Stimulated activated CD8-positive, alpha-beta memory T cell treated with anti-CD3 and anti-CD28 coated beads, Interleukin-4, amount 100 ng/mL, for 1 hour (primary cell): ENCODE measurements at places on chromosomes 5 and 9.

DNA sequence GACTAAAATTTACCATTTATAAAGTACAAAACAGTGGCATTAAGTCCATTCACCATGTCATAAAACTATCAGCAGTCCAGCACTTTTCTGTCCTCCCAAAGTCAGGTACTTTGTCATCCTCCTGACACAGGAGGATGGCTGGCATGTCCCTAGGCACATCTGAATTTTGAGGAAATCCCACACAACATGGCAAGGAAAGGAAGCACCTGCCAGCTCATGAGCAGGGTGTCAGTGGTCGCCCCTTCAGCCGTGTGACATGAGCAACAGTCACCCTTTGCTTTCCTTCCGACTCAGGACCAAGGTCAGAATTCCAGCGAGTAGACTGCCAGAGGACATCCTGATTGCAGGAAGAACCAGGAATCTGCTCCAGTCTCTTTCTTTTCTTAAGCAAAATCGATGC, 77.1 kb downstream of the PPARGC1B start:
- DNase-seq, result no peak

GRCh38 chr9:122346478-122347347, 24.1 kb upstream of the PTGS1 start:
- DNase-seq, result no peak

DNA sequence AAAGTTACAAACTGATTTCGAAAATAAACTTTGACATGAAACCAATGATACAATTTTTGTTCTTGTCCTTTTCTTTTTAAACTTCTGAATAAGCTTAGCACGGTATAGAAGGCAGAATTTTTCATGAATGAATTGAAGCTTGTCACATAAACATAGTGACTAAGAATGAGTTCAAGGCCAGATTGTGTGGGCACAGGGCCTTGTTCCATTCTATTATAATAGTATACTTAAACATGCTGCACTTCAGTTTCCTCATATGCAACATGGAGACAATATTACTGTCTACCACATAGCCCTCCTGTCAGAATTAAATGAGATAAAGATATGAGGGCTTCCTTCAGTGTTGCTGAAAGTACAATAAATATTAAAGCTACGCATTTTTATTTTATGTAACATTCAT, 204.2 kb upstream of the HAPLN1 start:
- DNase-seq, result no peak

GRCh38 chr5:131791866-131792265, 5.0 kb downstream of the FNIP1 start:
- no peak for DNase-seq

GRCh38 chr5:66348387-66349125, 204.5 kb downstream of the SREK1 start:
- no peak for DNase-seq

- DNase-seq, result no peak
These were observed 71.6 kb upstream of the PCA3 start for GRCh38 chr9:76692458-76693129.

DNA sequence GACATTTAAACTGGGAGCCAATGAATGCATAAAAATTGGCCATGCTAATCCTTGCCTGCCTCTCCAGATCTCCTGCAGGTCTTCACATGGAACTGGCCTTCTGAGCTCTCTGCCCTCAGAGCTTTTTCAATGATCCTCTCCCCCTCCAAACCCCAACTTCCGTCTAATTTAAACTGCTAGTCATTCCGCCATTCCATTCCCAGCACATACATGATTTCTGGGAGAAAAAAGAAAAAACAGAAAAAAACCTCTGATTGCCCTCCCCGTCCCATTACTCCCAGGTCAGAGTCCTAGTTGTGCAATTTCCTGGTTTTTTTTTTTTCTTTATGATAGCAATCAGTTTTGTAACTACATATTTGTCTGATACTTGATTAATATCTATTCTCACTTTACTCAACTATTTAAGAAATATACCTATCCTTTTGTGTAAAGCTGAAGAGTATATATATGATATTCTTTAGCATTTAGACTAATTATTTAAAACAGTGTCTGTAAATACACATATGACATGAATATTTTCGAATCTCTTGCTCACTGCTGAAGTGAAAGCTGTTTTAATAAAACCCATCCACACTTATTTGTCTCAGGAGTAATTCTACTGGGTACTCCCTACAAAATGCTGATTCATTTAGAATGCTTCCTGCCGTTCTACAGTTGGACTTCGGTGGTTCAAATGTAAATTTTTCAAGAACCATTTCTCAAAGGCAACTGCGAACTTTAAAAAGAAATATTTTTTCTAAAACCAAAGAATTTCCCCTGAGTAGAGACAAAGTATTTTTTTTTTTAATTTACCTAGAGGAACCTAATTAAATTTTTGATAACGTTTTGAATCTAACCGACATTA, 1.6 kb downstream of the HINT1 start:
- DNase-seq, result no peak

- DNase-seq, result no peak
These were observed 30.2 kb downstream of the GOLGA2 start for GRCh38 chr9:128245421-128246151.

GRCh38 chr5:158727136-158727535, 372.6 kb downstream of the EBF1 start:
- DNase-seq, result no peak

GRCh38 chr5:108711898-108712297, 35.8 kb upstream of the FER start:
- no peak for DNase-seq

DNA sequence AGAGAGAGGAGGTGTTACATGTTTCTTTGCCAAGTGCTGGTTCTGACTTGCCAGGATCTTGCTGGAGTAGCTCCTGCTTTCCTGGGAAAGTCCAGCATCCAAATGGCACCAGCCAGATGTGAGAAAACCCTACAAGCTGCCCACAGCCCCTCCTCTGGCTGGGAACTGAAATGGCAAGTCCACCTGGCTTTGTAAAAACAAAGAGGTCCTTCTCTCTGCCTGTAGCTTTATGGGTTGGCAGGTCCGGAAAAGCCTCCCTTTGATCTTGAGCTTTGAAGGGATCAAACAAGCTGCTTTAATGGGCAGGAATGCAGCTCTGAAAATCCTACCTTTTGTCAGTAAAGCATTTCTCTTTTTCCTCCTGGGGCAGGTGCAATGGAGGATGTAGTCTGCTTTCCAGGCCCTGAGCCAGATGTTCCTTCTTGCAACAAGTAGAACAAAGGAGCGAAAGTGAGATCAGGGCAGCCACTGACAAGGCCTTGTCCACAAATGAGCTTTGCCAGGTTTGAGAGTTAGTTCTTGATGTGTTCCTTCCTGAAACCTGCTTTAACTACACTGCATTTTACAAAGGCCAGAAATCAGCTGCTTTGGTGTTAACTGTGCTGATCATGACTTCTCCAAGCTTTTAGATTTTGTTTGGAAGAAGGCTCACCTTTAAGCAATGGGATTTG, 456.7 kb downstream of the ZNF608 start:
- DNase-seq, result no peak

DNA sequence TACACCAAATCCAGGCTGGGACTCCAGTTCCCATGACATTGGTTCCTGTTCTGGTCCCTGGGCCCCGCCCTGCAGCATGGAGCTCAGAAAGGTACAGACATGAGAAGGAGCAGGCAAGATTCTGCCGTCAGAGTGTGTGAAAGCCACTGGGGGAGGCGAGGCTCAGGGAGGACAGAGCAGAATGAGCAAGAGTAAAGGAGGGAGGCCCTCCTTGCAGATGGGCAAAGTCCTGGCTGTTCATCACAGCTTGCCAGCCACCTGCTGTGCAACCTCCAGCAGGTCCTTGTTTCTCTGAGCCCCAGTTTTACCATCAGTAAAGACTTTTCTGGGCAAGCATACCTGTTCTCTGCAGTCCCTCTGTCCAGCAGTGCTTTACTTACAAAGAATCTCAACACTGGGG, 73.3 kb downstream of the HRH2 start:
- DNase-seq, result no peak

DNA sequence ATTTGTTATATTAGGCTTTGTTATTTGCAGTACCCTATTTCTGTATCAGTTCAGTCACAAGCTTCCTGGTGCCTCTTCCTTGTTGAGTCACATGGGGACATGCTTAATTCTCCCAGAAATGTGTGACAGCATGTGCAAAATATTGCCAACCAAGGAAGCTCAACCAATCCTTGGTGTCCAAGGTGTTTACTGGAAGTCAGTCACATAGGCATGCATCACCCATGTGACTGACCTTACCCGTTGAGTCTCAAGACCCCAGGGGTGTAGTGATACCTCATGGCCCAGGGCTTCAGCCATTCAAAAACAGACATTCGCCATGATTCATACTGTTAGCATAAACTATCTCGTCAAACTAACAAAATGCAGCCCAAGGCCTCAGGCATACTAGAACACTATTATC, 9.3 kb upstream of the ANKDD1B start:
- DNase-seq, result no peak

DNA sequence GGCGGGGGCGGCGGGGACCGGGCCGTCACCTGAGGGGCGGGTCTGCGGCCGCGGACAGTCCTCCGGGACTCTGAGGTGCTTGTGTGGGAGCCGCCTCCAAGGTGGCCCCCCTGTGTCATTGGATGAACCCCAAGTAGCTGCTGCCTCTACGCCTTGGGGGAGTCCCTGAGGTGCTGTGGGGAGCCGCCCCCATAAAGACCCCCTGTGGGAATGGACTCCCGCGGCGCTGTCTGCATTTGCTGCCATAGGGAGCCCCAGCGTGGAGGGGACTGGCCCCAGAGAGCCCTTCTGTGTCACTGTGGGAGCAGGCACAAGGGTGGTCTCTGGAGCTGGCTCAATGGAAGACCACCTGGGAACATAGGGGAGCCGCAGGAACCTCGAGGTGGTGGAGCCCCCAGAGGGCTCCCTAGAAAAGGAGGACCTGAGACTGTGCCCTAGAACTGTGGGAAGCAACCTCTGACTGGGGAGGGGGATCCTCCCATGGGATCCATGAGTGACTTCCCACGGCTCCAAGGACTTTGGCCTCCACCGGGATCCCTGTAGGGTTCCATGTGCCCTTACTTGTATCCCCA, 412 bp downstream of the PHF24 start:
- no peak for DNase-seq

- no peak for DNase-seq
These were observed 73.3 kb downstream of the NNT start for GRCh38 chr5:43676083-43676840.

GRCh38 chr5:89127191-89127590, 244.2 kb upstream of the MEF2C start:
- DNase-seq, result no peak

GRCh38 chr9:116160676-116161571, 7.3 kb downstream of the PAPPA start:
- no peak for DNase-seq

DNA sequence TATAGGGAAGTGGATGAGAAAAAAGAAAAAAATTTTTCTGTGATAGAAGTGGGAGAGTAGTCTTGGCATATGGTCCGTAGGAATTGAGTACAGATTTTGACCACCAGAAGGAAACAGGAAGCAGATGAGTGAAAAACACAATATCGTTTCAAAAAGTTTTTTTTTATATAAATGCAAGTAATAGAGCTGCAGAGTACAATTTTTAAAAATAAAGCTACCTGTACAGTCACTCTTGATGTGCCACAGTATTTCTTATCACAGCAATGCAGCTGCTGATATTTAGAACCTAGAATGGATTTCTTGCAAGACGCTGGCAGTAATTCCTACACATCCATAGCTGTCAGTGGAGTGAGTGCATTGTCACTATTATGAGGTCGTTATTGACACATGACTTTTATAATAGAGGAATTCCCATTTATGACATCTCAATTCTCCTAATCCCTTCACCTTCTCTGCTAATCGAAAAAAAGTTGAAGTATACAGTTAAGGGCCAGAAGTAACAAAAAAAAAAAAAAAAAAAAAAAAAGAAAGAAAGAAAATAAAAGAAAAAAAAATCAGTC, 477.7 kb downstream of the TAF11L14 start:
- no peak for DNase-seq

DNA sequence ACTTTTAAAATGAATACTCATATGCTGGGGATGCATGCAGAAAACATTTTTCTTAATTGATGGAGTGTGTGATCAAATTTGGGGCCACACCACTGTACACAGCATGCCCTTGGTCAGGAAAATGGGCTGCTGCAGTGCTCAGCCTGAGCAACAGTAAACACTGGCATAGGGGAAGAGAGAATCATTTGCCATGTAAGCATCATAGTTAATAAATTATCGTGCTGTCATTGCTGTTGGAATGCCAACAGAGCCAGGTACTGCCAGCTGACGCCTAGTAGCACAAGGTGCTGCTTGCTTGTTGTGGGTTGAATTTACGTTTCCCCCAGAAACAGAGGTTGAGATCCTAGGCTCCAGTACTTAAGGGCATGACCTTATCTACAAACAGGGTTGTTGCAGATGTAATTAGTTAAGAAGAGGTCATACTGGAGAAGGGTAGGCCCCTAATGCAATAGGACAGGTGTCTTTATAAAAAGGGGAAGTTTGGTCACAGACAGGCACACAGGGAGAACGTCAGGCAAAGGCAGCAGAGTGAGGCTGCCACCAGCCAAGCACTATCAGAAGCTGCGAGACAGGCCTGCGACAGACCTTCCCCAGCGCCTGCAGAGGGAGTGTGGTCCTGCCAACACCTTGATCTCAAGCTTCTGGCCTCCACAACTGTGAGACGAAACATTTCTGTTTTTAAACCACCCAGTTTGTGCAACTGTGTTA, 25.3 kb downstream of the DAP start:
- no peak for DNase-seq
